ENCODE measurements at places on chromosomes 5 and 9.
A peak's percentile ranks its signal among the peaks of the same experiment; 100 is the strongest.

- DNase-seq = no peak
These were observed 118.3 kb upstream of the KLF9 start for GRCh38 chr9:70532716-70533115.

- DNase-seq = no peak
These were observed 43.6 kb downstream of the ENC1 start for GRCh38 chr5:74596927-74597326.

DNA sequence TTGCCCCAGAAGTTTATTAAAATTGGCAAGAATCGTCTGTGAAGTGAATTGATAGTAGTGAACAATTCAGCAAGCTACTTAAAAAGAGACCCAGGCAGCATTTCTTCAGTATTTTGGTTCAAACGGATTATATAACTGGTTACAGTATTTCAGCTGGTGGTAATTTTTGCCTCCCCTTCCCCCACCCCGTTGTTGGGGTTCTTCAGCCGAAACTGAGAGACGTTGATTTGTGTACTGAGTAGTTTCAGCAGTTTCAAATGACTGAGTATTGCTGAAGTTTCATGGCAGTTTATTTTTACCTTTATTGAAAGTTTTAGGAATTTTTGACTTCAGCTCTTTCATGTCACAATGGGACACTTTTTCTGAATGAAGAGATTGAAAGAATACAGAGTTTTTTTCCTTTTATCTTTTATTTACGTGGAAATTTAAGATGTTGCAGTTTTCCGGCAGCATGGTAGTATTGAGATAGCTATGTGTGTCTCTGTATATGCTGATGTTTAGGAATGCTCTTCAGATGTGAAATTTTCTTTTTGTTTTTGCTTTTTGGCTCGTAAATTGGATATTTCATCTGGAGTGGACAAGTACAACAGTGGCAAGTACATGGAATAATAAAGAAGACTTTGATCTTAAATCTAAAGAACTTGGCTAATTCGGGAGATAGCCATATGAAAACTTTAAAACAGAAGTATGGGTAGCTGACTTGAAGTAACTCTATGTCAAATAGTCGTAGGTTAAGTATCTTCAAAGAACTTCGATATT lies 1.9 kb downstream of the GPBP1 start:
- peak; percentile 70 for DNase-seq

DNA sequence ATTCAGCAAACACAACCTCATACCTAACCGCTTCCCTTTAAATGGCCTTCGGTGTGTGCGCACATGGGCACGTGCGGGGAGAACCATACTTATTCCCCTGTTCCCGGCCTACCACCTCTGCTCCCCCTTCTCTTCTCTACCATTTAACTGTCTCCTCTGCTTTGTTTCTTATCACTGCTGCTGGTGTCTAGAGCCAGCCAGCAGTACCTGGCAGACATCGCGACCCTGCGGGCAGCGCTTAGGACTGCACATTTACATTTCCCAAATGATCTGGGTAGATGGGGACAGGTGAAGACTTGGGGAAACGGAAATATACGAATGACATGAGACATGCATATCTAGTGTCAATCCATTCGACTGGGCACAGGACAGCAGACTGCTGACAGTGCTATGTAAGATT lies 56.6 kb downstream of the PSMB7 start:
- DNase-seq = no peak

DNA sequence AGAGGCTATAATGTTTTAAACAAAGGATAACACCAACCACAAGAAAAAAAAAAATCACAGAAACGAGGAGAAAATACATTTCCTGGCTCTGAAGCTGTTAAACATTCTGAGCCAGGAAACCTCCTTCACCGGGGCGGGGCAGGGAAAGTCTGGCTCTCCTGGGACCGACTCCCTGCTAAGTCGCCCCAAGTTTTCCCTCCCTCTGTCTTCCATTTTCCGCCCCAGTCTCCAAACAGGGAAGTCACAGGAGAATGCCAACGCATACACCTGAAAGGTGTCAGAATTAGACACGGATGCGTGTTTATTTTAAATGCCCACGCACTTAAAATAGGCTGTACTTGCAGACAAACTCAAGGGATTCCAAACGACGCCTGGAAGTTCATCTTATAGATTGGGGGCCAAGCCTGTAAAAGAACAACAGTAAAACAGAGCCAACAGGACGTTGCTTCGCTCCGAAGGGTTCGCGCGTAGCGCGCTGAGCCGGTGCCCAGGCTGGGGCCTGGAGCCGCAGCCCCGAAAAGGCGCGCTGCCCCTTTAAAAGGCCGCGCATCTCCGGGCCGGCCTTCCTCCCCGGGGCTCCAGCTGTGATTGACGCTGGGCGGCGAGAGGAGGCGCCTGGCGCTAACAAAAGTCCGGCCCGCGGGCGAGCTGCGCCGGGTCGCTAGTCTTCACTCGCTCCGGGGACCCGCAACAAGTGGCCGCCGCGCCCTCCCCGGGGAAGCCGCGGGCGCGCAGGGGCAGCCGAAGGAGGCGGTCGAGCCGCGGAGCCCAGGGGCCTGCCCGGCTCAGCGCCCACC lies at the start of gene FBXL7:
Gene FBXL7, plus strand, starts transcription at position 653 of the 797 bp plus-strand sequence.
- DNase-seq = no peak

DNA sequence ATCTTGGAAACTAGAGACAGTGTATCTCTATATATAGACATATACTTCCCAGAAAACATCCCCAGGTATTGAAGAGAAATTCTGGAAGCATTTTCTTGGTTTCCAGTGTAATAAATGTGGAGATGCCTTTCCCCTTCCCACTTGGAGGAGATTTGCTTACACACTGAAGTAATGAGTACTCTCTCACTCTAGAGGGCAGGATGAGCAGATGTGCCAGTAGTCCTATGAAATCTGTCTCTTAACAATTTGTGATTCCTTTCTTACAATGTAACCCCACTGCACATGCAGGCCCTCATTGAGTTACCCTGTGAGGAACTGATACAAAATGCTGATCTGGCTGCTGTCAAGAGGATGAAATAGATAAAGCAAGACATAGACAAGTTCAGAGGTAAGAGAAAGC lies 567.2 kb downstream of the SLCO4C1 start:
- DNase-seq = no peak

GRCh38 chr5:131944702-131945550 lies 537 bp downstream of the MEIKIN start:
- DNase-seq = no peak

GRCh38 chr5:167638816-167639215 lies 652.6 kb upstream of the WWC1 start:
- no peak for DNase-seq

GRCh38 chr5:34042321-34042720 lies 692 bp downstream of the C1QTNF3 start:
- no peak for DNase-seq

- no peak for DNase-seq
These were observed 1.5 kb downstream of the GDNF start for GRCh38 chr5:37838152-37838932.

DNA sequence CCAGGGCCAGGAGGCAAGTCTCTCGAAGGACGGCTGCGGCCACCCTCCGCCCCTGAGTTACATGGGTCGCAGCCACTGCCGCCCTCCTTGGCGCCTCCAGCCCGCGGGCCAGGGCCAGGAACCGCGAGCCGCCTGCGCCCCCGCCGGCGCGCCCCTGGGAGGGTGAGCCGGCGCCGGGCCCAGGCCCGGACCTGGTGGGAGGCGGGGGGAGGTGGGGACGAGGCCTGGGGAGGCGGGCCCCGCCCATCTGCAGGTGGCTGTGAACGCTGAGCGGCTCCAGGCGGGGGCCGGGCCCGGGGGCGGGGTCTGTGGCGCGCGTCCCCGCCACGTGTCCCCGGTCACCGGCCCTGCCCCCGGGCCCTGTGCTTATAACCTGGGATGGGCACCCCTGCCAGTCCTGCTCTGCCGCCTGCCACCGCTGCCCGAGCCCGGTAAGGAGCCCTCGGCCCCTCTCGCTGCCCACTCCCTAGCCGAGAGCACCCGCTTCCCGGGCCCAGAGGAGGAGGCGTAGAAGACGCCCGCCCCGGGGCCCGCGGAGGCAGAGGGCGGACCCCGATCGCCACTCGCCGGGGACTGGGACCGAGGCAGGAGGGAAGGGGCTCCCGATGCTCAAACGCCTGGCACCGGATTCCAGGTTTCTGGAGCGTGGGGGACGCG lies at the start of gene ASS1:
Gene ASS1, plus strand, starts transcription at position 397 of the 657 bp plus-strand sequence. CDS start 7,268 bp downstream, outside the sequence.
- peak; percentile 14 for DNase-seq

- no peak for DNase-seq
These were observed 38.1 kb upstream of the VLDLR start for GRCh38 chr9:2583308-2584013.

DNA sequence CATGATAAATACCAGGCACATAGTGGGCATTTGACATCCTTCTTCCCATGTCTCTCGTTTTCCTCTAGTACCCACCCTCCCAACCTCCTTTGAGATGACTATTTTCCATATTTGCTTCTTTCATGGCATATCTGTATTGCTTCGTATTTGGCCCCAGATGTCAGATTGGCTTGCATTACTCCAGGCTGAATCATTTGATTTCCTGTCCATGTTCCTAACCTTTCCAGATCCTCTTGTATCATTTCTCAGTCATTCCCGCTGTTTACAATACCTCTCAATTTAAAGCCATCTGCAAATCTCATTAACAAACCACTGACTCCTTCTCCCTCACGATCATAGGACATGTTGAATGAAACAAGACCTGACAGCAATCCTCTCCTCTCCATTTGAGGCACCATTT lies 19.9 kb downstream of the MTX3 start:
- no peak for DNase-seq

- DNase-seq = no peak
These were observed 266.0 kb downstream of the DTWD2 start for GRCh38 chr5:118722122-118723020.

DNA sequence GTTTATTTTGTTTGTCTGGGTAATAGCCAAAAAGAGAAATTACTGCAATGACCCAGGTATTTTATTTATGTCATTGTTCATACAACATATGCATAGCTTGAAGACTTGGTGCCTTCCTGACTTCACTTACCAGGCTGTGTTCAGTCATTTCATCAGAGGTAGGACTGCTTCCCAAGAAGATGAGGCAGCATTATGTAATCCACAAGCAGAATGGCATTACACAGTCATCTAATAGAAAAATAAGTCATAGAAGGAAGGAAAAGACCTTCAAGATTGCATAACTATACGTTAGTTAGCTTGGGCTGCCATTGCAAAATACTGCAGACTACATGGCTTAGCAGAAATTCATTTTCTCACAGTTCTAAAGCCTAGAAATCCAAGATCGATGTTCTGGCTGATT lies 167.5 kb downstream of the NMUR2 start:
- DNase-seq = no peak

DNA sequence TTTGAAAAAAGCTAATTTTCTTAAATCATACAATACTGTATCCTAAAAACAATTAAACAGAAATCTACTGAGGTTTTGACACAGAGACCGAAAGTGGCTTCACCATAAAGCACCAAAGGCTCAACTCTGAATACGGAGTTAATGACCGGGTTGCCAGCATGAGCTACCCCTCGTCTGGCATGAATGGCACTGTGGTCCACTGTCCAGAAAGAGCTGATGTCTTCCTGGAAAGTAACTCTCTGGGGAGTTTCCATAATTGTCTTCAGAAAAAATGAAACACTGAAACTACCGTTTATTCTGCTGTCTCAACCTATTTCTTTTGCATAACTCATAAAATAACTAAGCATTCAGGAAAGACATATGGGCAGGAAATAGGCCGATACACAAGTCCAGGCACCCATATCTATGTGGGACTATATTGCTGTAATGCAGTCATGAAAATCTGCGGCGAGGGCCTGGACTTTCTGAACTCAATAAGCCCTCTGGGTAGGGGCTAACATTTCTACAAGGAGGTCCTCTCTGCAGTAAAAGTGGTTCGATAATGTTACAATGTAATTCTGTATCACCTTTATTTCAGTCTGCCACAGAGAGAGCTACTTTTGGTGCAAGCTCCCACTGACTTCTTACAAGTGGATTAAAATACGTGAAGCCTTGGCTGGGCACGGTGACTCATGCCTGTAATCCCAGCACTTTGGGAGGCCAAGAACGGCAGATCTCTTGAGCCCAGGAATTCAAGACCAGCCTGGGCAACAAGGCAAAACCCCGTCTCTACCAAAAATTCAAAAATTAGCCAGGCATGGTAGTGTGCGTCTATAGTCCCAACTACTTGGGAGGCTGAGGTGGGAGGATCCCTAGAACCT lies 52.4 kb downstream of the ANKH start:
- peak; percentile 69 for DNase-seq

- DNase-seq = no peak
These were observed 57.7 kb downstream of the PDE6A start for GRCh38 chr5:149886692-149887470.

- DNase-seq = no peak
These were observed 12.5 kb upstream of the LPAR1 start for GRCh38 chr9:111050819-111051218.

DNA sequence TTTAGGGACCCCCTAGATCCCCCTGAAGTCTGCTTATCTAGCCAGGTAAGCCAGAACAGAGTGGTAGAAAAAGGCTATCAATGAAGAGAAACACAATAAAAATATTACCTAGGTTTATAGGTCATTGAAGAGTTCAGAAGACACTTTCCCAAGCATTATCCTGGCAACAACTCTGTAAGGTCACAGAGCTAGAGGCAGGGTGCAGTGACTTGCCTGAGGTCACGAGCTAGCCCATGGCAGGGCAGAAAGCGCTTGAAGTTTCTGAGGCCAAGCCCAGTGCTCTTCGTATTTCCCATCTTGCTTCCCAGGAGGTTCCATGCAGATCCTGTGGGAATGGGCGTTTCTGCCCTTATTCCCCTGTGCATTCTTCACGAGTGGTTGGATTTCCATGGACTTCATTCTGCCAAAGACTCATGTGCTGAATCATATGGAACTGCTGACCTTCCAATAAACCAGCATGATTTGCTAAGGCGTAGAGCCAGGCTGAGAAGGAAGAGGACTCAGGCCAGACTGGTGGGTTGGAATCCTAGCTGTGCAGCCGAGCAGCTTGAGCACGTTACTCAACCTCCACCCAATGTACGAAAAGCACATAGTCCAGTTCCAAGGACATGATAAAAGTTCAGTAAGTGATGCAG lies 22.1 kb downstream of the TRMO start:
- no peak for DNase-seq

- no peak for DNase-seq
These were observed 47.1 kb downstream of the SLC38A9 start for GRCh38 chr5:55665065-55665464.

DNA sequence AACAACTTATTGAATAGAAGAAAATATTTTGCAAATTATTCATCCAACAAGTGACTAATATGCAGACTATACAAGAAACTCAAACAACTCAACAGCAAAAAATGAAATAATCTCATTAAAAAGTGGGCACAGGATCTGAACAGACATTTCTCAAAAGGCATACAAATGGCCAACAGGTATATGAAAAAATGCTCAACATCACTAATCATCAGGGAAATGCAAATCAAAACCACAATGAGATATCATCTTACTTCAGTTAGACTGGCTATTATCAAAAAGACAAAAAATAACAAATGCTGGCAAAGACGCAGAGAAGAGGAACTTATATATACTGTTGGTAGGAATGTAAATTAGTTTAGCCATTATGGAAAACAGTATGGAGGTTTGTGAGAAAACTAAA lies 1.8 kb upstream of the AMACR start:
- no peak for DNase-seq

DNA sequence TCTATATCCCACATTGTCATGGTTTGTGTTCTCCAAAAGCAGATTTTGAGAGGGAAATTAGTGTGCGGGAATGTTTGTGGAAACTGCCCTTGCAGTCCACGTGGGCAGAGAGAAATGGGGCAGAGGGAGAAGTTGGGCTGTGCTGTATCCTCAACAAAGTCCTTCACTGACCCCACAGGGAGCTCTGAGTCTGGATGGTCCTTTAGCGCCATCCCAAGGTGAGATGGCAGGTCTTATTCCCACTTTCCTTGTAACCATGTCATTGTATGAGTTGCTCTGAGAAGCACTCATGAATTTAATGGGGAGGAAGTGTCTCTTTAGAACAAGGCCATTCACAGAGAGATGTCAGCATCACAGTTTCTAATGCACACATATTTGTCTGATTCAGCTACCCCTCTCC lies 127.1 kb downstream of the ANKRD18B start:
- no peak for DNase-seq

- DNase-seq = no peak
These were observed at the start of gene LCN10 for GRCh38 chr9:136742591-136743391. LCN10 (minus strand) TSS chr9:136742940; CDS start chr9:136742903, 37 bp downstream.

All from activated CD4-positive, alpha-beta T cell treated with anti-CD3 and anti-CD28 coated beads, Interleukin-2, amount 50 U/mL, for 16 hours (primary cell).